Naive B cell (primary cell): ENCODE measurements at places on chromosomes 7 and 10. TPM values are rescaled to one million over a fixed set of nuclear protein-coding genes. Genes with fewer than 3 reads are reported as not detected.

DNA sequence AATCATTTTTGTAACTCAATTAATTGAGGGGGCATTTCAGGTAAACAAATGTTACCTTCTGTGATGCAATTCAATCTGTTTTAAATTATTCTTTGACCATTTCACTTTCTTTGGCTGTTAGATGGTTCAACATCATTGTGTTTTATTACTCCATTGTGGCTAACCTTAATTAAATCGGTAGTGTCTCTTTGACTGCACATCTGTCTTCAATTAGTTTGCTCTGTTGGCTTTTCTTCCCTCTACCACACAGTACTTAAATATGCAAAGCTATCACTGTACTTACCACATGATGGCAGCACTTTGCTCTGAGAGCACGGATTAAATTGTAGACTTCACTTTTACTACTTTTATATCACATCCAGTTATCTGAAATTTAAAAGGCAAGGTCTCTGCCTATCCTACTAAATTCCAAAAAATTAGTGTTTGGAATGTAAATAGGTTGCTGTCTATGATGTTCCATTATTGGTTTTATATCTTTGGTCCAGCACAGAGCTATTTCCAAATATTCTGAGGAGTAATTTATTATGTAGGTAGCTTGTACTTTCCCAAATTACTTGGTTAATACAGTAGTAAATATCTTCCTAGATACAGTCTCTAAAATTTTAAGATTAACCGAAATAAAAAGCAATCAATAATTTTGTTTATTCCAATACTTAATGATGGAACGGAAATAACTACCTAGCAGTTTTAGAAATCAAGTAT is 352.0 kb downstream of the PCLO start:
- no peaks in the 10 kb centered on the region for H3K27me3 ChIP-seq
- H3K4me3 ChIP-seq, result no peak overlapping the region
- DNase-seq, result no peak

The PRKG1 gene
- not detected for polyA plus RNA-seq

DNA sequence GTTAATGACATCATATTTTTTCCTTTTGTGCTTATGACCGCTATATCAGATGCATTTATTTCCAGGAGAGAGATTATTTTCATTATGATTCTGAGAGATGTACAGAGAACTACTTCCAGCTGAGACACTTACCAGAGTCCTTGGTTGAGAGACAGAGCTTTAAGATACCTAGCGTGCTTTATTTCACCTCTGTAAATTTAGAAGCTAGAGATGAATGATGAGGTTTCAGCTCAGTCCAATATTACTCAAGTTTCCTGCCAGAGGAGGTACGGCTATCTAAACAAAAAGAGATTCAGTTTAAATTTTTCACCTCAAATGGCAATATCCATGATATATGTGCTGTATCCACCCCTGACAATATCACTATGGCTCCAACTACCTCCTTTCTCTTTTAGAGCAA is 182.6 kb upstream of the FAM3C start:
- H3K4me1 ChIP-seq, result no peaks in the 10 kb centered on the region
- H3K27ac ChIP-seq, result no peak overlapping the region
- DNase-seq, result no peak
- H3K27me3 ChIP-seq, result peaks cover 62% of the 10 kb centered on the region

DNA sequence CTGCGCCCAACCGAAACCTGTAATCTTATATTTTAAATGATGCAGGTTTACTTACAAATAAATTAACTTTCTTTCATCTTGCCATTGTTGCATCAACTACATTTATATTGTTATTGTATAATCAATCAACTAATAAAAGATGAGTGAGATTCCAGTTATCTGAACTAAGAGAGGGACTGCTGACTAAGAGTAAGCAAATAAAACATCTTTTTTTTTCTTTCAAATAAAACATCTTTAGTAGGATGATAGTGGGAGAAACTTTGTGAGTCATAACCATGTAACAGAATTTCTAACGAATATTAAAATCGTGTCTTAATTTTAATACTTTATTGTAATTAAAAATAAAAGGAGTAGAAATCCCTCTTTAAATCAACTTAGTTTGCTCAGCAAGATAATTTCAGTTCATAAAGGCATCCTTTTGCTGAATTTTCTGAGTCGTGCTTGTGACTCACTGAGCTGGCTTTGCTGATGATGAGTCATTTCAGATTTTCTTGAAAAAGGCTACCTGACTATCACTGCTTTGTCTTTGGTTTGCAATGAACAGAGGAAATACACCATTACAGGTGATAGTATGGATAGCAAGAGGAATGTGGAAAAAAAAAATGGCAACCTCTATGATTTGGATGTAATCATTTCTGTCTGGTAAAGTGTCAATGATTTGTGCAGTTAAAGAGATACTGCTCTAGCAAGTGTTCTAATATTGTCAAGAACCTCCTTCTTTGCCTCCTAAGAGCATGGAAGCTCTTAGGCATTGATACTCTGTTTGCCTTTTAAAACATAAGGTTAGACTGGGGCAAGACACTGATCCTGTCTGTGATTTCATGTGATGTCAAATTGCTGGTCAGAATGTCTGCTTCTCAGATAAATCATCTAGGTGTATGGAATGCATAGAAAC is 119.5 kb downstream of the GPR158 start:
- H3K36me3 ChIP-seq, result no peaks in the 10 kb centered on the region
- no peak overlapping the region for H3K27ac ChIP-seq
- H3K27me3 ChIP-seq, result no peaks in the 10 kb centered on the region

The ALOX5 gene
- polyA plus RNA-seq, result 202 TPM

DNA sequence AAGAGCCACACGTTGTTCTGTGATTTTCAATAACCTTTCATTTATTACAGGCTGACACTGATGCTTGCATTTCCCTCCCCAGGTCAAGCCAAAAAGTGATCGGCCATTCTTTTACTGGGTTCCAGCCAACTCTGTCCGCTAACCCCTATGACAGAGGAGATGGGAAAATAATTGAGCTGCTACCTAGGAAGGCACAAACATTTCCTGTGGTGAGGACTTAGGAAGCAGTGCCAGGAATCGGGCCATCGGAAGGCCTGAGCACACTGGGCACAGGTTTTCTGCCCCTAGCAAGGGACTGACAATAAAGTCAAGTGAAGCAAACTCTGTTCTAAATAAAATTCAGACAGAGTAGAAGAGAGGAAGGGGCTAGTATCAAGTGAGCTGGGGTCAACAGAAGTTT is 313.0 kb upstream of the AOAH start:
- H3K27ac ChIP-seq, result no peak overlapping the region
- H3K27me3 ChIP-seq, result no peaks in the 10 kb centered on the region
- peaks cover 37% of the 10 kb centered on the region for H3K36me3 ChIP-seq
- DNase-seq, result no peak
- H3K4me1 ChIP-seq, result peaks cover 7% of the 10 kb centered on the region
- peak overlapping the region; percentile 6 for H3K4me3 ChIP-seq

The SERPINE1 gene
- polyA plus RNA-seq, result not detected

GRCh38 chr10:78664929-78665553 is 403.7 kb upstream of the ZMIZ1 start:
- H3K27me3 ChIP-seq, result peaks cover 69% of the 10 kb centered on the region
- peaks cover 14% of the 10 kb centered on the region for H3K36me3 ChIP-seq
- H3K27ac ChIP-seq, result no peak overlapping the region
- DNase-seq, result no peak
- H3K4me1 ChIP-seq, result no peaks in the 10 kb centered on the region

DNA sequence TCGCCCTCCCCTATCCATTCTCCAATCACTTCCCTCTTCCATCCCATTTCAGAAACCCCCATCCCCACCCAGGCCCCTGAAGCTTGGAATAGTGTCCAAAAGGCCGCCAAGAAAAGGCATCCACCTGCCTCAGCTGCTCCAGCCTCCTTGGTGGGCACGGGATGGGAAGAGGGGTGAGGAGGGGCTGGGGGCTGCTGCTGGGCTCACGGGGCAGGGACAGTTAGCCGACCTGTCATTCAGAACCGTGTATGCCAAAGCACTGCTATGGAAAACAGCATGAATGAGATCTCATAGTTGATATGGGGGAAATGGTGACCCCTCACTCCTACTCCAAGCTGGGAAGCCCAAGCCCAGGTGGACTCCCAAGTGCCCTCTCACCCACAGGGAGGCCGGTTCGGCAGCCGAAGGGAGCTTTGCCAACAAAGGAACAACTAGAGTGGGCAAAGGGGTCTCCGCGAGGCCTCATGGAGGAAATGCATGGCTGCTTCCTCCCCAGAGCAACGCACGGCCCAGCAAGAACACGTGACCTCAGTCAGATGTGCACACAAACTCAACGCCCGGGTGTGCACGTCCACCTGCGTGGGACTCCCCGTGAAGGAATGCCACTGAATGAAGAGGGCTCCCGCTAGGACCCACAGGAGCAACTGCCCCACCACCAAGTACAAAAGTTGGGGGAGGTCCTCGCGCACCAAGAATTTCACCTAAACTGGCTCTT is 52.5 kb downstream of the EBF3 start:
- no peaks in the 10 kb centered on the region for H3K36me3 ChIP-seq
- no peak for DNase-seq
- H3K4me1 ChIP-seq, result no peaks in the 10 kb centered on the region
- H3K27me3 ChIP-seq, result peaks cover 4% of the 10 kb centered on the region

DNA sequence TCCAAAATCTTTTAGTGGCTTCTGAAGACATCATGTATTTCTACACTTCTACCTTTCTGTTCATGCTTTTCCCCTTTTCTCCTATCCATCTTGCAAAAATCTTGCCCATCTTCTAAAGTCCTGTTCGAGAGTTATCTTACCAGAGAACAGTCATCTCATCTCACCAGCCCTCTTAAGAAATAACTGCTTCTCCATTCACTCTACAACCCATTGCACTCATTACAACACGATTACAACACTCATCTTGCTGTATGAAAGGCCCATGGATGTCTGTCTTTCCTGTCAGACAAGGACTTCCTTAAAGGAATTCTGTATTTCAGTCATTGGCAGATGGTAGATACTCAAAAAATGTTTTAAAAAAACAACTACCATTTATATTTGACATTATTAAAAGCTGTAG is 30.8 kb downstream of the ZNF438 start:
- no peak overlapping the region for H3K27ac ChIP-seq
- no peak for DNase-seq
- no peak overlapping the region for H3K4me3 ChIP-seq
- peaks cover 30% of the 10 kb centered on the region for H3K4me1 ChIP-seq
- H3K36me3 ChIP-seq, result peaks cover 6% of the 10 kb centered on the region

The ADCY1 gene
- not detected for polyA plus RNA-seq

DNA sequence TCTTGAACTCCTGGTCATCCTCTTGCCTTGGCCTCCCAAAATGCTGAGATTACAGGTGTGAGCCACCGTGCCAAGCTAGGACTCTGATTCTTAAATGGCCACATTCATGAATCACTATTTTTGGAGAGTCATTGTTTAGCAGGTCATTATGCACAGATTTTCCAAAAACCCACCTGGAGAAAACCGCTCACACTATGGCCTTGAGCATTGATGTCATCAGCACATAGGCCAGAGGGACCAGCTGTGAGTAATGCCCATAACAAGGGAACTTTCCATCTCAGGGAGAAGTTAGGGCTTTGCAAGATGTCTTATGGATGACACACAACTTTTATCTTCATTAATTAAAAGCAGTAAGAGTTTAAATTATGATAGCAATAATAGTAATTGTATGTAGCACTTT is 86.4 kb upstream of the KIF5B start:
- H3K4me3 ChIP-seq, result no peak overlapping the region
- no peak for DNase-seq
- no peak overlapping the region for H3K27ac ChIP-seq
- H3K4me1 ChIP-seq, result no peaks in the 10 kb centered on the region
- no peaks in the 10 kb centered on the region for H3K27me3 ChIP-seq

GRCh38 chr10:96502561-96503282 is 11.0 kb downstream of the TLL2 start:
- peaks cover 32% of the 10 kb centered on the region for H3K27me3 ChIP-seq
- no peak for DNase-seq
- H3K27ac ChIP-seq, result no peak overlapping the region

DNA sequence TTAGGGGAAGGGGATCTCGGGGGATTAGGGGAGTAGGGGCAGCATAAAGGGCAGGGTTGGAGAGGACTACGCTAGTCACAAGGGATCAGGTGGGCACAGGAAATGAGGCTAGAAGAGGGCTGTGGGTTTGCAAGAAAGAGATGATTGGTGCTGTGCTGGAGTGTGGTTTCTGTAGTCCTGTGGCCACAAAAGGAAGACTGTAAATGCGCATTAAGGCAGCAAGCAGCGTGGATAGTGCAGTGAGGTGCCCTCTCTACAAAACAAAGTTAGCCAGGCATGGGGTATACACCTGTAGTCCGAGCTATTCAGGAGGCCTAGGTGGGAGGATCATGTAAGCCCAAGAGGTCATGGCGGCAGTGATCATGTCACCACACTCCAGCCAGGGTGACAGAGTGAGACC is 212.1 kb downstream of the MLLT10 start:
- H3K27ac ChIP-seq, result peak overlapping the region; percentile 58
- no peaks in the 10 kb centered on the region for H3K27me3 ChIP-seq
- no peak overlapping the region for H3K4me3 ChIP-seq
- H3K36me3 ChIP-seq, result no peaks in the 10 kb centered on the region

The SPDYE8 gene
- not detected for polyA plus RNA-seq

The CTAGE6 gene
- 0.32 TPM for polyA plus RNA-seq
